GM19239 (cell line): ENCODE measurements at places on chromosomes 3 and 15.

DNA sequence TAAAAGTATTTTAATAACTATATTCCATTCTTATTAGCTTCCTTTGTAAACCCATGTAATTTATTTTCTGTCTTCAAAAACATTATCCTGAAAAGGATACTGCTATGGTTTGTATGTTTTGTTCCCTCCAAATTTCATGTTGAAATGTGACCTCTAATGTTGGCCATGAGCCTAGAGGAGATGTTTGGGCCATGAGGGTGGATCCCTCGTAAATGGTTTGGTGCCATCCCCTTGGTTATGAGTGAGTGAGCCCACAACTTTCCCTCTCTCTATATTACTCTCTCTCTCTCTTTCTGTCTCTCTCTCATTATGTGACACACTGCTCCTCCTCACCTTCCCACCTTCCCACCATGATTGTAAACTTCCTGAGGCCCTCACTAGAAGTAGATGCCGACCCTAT is 357.7 kb downstream of the MFSD1 start:
- DNase-seq = no peak

DNA sequence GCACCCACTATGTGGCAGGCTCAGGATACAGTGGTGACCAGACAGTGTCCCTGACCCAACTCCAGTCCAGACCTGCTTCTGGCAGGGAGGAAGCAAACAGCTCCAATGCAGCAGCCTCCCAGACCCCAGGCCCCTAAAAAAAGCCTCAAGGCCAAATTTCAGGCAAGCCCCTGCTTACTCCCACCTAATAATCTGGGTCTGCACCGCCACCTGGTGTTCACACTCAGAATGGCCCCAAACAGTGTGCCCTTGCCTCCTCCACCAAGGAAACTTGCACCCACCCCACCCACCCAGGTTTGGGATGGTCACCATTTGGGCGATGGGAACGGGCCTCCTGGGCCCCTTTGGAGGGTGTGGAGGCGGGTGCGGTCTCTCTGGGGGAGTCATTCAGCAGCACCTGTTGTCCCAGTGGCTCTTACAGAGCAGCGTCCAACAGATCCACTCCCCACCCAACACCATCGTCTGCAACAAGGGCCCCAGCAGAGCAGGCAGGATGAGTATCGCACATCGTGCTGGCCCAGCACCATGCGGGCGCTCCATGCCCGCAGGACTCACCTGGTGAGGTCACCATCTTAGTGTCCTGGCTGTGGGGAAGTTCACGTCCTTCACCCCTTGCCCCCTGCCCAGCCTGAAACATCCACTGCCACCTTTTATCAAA is 17.3 kb downstream of the C3orf18 start:
- DNase-seq = peak; percentile 64

- DNase-seq = no peak
These were observed 79.1 kb upstream of the ABI3BP start for GRCh38 chr3:101072300-101072699.

DNA sequence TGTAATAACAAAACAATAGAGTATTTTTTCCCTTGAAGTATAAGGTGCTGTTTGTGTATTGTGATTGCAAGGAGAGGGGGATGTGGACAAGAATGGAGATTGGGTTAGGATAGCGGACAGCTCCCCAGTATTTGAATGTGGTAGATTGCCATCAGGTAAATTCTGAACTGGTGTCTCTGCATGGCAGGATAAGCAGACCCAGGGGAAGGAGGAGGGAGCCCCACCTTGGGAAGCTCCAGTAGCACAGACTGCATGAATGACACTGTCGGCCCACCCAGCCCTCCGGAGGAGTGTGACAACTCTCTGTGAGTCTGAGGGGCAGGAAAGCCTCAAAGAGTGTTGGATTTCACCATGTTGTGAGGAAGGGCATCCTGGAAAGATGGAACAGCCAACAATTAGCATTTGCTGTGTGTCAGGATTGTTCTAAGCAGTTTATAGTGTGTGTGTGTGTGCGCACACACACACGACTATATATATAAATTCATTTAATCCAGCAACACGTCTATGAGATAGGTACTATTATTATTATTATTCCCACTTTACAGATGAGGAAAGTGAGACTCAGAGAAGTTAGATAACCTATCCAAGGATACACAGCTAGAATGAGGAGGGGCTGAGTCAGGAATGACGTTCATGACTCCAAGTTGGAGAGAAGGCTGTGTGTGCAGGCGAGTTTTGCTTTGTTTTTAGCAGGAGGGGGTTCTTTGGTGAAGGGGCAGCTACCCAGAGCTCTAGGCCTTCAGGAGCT is 63.4 kb upstream of the LCTL start:
- DNase-seq = no peak

- DNase-seq = no peak
These were observed 133.4 kb upstream of the WNT5A start for GRCh38 chr3:55620351-55621025.

DNA sequence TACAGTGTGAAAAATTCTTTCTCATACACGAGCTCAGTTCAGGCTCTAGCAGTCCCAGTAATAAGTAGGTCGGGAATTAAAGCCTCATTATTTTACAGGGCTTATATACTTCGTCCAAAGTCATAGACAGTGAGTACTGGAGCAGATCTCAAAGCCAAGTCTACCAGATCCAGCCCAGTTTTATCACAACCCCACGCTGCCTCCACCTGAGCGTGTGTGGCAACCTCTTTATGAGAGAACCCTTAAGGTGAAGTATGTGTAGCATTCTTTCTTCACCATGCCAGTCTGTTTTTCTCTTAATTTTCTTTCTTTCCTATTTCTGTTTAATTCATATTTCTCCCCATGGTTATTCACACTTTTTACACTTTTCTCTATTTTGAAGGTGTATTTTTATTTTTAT is 574.6 kb upstream of the ARPP21 start:
- DNase-seq = no peak

GRCh38 chr15:91947293-91947679 is 93.8 kb downstream of the SLCO3A1 start:
- DNase-seq = no peak

- no peak for DNase-seq
These were observed 84.6 kb downstream of the FILIP1L start for GRCh38 chr3:100029689-100030088.

GRCh38 chr15:74318376-74319137 is 48.9 kb downstream of the CYP11A1 start:
- no peak for DNase-seq

DNA sequence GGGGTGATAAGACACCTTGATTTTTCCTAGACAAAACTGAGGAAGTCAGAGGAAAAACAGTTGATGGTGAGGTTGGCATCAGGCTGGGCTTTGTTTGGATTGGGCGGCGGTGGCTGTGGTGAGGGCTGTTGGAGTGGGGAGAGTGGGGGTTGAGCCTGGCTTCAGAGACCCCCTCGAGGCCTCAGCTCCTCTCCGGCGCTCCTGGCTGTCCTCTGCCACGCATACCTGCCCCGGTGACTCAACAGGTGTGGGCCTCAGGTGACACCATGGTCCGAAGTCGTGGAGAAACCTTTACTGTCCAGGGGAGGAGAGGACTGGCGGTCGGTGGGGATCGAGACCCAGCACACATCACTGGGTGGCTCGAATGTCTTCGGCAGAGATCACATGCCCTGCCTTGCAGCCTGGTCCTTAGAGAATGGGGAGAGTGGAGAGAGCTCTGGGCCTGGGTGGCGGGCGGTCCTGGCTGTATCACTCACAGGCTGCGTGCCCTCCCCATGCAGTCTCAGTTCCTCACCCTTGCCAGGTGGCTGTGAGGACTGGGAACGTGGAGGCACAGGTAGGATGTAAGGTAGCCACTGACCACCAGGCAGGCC is 2.6 kb downstream of the APBA2 start:
- DNase-seq = no peak

DNA sequence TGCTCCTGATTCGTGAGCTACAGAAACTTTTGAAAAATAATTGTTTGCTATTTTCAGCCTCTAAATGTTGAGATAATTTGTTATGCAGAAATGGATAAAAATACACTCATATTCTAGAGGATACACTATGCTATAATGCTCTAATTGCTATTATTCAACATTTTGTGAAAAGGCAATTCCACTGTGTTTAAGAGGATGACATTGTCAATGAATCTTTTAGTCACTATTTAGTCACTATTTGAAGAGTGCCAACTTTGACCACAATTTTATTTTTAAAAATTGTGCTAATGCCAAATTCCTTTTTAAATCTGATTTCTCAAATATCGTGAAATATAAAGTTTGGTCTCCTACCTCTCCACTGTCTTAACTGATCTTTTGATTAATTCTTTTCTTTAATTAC is 604.9 kb upstream of the KCNMB2 start:
- DNase-seq = no peak

DNA sequence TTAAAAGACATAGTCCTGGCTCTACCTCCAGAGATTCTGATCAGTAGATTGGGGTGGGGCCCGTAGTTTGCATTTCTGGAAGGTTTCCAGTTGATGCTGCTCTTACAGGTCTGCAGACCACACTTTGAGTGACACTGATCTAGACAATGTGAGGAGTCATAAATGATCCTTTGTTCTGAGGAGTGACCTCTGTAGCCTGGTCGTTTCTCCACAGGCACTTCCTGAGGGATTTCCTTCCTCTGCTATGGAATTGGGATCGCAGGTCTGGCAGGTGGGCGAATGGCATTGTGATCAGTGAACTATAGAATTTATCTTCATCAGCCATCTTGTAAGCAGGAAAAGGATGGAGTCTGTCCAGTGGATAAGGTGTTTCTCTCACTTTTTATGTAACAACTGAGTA is 5.5 kb downstream of the GFM1 start:
- no peak for DNase-seq

DNA sequence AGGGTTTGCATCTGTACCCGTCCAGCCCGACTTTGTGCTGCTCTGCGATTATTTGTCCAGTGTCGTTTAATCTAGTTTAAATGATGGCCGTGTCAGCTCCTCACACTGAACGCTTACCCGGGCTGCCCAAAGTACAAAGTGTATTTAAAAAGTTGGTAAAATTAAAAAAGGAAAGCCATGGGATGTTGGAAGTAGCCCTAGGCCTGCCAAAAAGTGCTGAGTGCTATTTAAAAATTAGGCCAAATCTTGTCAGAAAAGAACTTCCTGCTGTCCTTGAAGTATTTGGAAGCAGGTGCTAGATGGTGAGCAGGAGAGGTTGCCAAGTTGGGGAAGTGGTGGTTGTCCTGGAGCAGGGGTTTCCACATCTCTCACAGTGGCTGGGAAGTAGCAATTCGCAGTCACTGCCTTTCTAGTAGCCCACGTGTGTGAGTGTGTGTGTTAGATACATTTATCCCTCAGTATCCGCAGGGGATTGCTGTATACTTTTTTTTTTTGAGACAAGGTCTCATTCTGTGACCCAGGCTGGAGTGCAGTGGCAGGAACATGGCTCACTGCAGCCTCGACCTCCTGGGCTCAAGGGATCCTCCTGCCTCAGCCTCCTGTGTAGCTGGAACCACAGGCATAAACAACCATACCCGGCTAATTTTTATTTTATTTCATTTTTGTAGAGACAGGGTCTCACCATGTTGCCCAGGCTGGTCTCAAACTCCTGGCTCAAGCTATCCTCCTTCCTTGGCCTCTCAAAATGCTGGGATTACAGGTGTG is 664 bp downstream of the PPCDC start:
- no peak for DNase-seq

GRCh38 chr3:63895422-63896189 is 16.6 kb downstream of the SCAANT1 start:
- no peak for DNase-seq

- DNase-seq = no peak
These were observed 95.1 kb upstream of the LINGO1 start for GRCh38 chr15:77727635-77728304.

DNA sequence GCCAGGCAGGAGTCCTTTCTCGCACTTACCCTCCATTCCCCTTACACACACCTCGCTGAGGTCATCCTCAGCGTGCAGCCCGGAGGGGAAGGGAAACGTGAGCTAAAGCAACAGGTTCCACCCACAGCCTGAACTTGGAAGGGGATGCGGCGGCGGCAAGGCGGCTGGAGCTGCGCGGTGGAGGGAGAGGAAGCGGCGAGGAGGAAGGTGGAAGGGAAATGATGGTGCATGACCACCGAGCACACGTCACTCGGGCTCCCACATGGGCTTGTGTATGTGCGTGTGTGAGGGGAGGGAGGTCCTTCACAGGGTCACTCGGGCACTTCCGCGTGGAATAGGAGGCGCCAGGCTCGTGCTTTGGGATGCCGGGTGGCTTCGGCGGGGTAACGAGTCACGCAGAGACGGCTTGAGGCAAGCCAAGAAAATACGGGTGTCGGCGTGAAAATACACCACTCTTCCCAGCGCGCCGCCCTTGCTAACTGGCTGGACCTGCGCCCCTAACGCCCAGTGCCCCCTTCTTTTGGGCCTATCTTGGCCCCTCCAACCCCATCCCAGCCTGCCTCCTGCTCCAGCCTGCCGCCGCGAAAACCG is 225.5 kb upstream of the IL12A start:
- DNase-seq = no peak
